ENCODE measurements at places on chromosomes 2 and 18. TPM values are rescaled to one million over a fixed set of nuclear protein-coding genes. Genes with fewer than 3 reads are reported as not detected.

GRCh38 chr2:171260471-171261424 lies 100.1 kb upstream of the TLK1 start:
- no peak overlapping the region for H3K27ac ChIP-seq
- DNase-seq, result no peak
- no peaks in the 10 kb centered on the region for H3K36me3 ChIP-seq
- no peaks in the 10 kb centered on the region for H3K4me1 ChIP-seq

- H3K27ac ChIP-seq, result peak overlapping the region; percentile 14
- H3K27me3 ChIP-seq, result no peaks in the 10 kb centered on the region
- peak; percentile 92 for DNase-seq
- H3K4me3 ChIP-seq, result 0 out of 2 replicates have a peak overlapping the region, but pooled peaks have one; percentile 19
Measured at GRCh38 chr2:72236445-72237067, 88.9 kb upstream of the CYP26B1 start.

GRCh38 chr18:22637787-22638186 lies 220.1 kb upstream of the CTAGE1 start:
- no peak overlapping the region for H3K4me3 ChIP-seq
- peaks cover 25% of the 10 kb centered on the region for H3K4me1 ChIP-seq
- no peaks in the 10 kb centered on the region for H3K36me3 ChIP-seq
- peak; percentile 88 for DNase-seq
- no peaks in the 10 kb centered on the region for H3K27me3 ChIP-seq

DNA sequence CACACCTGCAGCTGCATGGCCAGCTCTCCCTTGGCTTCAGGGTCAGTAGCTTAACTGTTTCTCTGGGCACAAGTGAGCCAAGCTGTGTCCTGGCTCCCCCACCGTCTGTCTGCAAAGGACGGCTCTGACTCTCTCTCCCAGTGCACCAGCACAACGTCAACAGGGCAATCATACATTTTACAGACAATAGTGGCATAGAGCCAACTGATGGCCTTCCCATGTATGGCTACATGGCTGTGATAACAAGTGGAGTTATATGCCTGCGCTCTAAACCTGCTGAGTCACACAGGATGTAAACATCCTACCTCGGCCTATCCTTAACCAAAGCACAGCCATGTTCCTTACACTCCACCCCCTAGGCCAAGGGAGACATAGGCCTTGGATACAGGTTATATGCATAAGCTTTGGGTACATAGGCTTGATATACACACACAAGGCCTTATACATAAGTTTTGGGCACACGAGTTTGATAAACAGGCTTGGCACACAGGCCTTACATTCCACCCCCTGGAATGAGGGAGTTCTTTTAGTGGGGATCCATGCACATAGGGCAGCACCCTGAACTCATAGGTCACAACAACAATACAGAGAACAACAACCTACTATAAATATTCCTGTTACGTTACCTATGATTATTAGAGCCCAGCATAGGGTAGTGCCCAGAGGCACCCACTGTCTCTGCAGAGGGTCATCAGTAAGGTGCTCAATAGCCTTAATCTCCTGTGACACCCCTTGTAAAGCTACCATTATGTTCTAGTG lies 17.7 kb downstream of the PHOSPHO2 start:
- no peaks in the 10 kb centered on the region for H3K27me3 ChIP-seq
- DNase-seq, result no peak
- no peaks in the 10 kb centered on the region for H3K36me3 ChIP-seq
- no peak overlapping the region for H3K4me3 ChIP-seq
- no peak overlapping the region for H3K27ac ChIP-seq

Gene TWSG1
- 136 TPM for total RNA-seq
